ENCODE measurements at places on chromosomes 1 and 21.

GRCh38 chr1:204001166-204001901 is 71.6 kb upstream of the SOX13 start:
- no peak for DNase-seq

GRCh38 chr1:69991644-69992043 is 213.7 kb downstream of the LRRC40 start:
- DNase-seq = peak; percentile 25

GRCh38 chr1:93584261-93585003 is 97.2 kb downstream of the BCAR3 start:
- peak; percentile 87 for DNase-seq

- no peak for DNase-seq
Measured at GRCh38 chr1:205827623-205828022, 14.6 kb upstream of the SLC41A1 start.

DNA sequence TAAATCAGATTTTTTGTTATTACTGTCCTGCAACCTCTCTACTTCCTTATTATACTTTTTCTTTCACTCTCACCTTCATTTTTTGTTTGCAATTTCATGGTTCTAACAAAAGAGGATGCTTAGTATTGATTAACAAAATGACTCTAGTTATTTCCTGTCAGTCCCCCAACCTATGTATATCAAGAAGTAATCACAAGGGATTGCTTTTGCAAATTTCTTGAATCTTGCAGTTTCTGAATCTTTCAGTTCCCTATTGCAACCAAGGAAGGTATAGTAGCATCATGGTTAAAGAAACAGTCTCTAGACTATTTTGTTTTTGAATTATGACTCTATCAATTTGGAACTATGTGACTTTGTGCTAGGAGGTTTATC is 446.9 kb downstream of the NEGR1 start:
- no peak for DNase-seq

DNA sequence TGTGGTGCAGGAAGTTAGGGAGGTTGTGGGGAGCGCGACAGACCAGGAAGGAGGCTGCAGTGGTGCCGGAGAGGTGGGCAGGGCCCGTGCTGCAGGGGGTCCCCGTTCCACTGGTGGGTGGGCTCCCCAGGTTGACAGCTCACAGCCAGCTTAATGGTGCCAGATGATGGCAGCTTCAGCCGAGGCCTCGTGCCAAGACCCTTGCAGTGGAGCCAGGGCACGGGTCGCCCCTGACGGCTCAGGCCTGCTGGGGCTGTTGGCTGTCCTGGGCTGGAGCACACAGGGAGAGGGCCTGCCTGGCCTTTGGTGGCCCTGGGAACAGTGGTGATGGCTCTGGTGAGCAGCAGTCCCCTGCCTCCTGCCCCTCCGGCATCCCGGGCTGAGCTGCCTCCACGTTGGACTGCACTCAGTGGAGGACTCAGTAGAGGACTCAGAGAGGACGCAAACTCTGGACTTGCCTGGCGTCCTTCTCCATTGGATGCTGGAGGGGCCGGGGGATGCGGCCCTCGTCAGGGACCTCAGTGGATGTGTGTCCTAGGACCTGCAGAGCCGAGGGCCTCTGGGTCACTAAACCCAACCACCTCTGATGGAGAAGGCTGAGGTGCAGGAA is 46.8 kb upstream of the CCDC27 start:
- DNase-seq = no peak

DNA sequence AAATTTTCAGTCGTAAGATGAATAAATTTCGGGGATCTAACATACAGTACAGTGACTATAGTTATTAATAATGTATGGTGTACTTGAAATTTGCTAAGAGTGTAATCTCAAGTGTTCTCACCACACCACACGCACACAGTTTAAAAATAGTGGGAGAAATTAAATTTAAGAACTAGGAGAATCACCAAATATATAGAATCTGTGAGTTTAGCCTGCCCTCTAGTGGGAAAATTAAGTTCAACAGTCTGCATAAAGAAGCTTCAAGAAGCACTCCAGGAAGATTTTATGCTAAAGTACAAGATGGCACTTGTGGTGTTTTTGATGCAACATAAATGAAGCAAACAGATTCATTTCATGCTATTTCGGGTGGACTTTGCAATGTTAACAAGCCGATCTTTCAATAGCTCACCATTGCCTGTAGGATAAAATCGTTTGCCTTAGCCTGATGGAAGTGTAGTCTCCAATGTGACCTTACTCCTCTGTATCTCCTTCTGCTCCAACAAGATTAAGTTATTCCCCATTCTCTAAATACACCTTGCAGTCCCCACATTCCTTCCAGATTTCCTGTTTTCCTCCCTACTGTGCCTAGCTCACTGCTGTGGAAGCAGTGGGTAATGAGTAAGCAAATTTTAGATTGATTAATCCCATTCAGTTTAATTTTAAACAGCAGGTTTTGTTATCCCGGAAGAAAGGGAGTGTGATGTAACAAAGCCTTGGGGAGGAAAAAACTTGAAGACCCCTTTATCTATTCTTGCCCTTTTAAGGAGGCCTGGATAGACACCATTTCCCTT is 8.7 kb upstream of the PIK3C2B start:
- DNase-seq = peak; percentile 78

DNA sequence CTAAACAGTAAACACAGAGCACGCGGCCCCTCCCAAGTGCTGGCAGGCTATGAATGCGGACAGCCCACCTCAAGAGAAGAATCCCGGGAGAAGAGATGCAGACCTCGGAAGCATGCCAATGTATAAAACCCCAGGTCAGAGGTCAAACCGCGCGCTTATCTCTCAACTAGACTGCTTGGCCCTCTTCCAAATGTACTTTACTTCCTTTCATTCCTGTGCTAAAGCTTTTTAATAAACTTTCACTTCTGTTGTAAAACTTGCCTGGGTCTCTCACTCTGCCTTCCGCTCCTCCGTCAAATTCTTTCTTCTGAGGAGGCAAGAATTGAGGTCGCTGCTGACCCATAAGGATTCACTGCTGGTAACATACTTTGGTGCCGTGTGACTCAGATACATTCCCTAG is 216.0 kb downstream of the S1PR1 start:
- no peak for DNase-seq

DNA sequence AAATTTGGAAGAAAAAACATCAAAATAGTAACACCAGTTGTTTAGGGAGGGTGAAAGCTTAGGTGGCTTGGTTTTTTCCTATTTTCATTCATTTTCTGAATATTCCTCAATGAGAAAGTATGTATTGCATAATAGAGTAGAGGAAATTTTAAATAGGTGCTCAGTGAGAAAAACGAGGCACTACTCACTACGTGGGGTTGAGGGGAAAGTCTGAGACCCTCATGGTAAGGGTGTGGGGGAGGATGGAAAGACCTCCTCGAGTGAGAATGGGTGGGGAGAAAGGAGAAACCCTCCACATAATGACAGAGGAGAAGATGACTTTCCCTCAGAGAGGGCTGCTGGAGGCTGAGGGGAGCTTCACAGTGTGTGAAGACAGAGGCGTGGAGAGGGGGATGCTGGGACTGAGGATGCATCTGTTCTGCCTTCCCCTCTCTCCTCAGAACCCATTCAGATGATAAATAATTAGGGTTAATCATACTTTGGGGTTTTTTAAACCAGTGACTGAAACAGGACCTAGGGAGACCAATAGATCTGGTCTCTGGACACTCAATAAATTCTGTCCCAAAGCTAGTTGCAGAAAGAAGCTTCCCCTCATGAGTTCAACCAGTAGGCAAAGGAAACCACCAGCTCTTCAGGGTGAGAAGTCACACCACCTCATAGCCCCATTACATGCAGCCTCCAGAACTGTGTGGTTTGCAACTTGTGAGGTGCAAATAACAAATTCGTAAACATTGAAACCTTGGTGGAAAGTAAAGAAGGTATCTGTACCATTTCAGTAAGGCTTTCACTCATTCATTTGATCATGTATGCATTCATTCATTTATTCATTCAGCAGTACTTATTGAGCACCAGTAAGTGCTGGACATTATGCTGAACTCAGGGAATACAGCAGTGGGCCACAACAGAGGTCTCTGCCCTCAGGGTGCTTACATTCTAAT is 17.1 kb downstream of the SLAMF7 start:
- no peak for DNase-seq

All from fibroblast of mammary gland (primary cell).